Right cardiac atrium (tissue), 5 donors: ENCODE measurements at places on chromosomes 12 and 14. TPM values are rescaled to one million over a fixed set of nuclear protein-coding genes. Genes with fewer than 3 reads are reported as not detected.

P2RX2 gene
- polyA plus RNA-seq: not detected

FAM234B gene
- polyA plus RNA-seq: 1.1 TPM

APOF gene
- polyA plus RNA-seq: not detected

- DNase-seq: no peak
Measured at GRCh38 chr12:125276567-125276966, 211.3 kb downstream of the AACS start.

HOXC5 gene
- polyA plus RNA-seq: 0.11 TPM
